Neural crest cell (in vitro differentiated cells): ENCODE measurements at places on chromosomes 16 and 17.

DNA sequence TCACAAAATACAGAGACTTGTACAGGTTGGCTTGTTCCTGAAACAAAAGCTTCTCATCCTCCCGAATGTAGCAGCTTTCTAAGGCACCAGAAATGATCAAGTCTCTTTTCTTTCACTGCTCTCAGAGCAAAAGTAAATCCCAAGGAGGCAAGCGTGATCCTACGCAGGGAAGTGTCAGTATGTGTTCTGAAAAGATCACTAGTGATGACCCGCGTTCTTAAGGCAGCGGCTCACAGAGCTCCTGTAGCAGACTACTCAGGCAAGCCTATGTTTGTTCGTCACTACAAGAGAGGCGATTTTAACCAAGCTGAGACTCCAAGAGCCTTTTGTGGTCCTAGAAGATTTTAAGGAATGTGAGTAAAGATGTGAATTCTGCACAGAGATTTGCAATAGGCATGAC is 34.5 kb downstream of the WIPI1 start:
- DNase-seq = no peak
- peaks cover 9% of the 10 kb centered on the region for H3K36me3 ChIP-seq
- peaks cover 4% of the 10 kb centered on the region for H3K4me1 ChIP-seq
- no peak overlapping the region for H3K4me3 ChIP-seq
- H3K27me3 ChIP-seq = no peaks in the 10 kb centered on the region
- no peak overlapping the region for H3K27ac ChIP-seq

- no peaks in the 10 kb centered on the region for H3K27me3 ChIP-seq
- peak overlapping the region; percentile 22 for H3K27ac ChIP-seq
- H3K4me3 ChIP-seq = no peak overlapping the region
- H3K4me1 ChIP-seq = no peaks in the 10 kb centered on the region
- no peak for DNase-seq
- H3K36me3 ChIP-seq = peaks cover 8% of the 10 kb centered on the region
These were observed 16.8 kb downstream of the MED13 start for GRCh38 chr17:62048262-62048661.

DNA sequence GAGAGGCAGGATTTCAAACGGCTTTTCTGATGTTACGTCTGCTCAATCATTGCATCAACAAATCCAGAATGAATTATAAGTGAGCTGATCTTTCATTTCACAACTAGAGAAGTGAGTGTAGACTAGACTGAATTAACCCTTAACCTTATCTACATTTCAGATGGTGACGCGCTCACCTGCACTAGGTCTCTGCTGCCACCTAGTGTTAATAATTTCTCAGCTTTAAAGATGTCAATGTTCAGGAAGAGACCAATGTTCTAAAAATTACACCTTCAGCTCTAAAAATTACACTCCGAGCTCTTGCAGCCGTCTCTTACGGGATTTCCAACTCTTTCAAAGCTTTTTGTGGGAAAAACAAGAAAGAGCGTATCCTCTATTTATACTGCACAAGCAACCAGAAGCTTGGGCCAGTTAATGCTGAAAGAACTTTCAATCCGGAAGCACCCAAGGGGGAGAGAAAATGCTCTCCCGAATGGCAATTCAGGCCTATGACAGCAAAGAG is 88.2 kb upstream of the FA2H start:
- H3K36me3 ChIP-seq = no peaks in the 10 kb centered on the region
- H3K27ac ChIP-seq = peak overlapping the region; percentile 16
- H3K4me3 ChIP-seq = no peak overlapping the region
- H3K27me3 ChIP-seq = no peaks in the 10 kb centered on the region

DNA sequence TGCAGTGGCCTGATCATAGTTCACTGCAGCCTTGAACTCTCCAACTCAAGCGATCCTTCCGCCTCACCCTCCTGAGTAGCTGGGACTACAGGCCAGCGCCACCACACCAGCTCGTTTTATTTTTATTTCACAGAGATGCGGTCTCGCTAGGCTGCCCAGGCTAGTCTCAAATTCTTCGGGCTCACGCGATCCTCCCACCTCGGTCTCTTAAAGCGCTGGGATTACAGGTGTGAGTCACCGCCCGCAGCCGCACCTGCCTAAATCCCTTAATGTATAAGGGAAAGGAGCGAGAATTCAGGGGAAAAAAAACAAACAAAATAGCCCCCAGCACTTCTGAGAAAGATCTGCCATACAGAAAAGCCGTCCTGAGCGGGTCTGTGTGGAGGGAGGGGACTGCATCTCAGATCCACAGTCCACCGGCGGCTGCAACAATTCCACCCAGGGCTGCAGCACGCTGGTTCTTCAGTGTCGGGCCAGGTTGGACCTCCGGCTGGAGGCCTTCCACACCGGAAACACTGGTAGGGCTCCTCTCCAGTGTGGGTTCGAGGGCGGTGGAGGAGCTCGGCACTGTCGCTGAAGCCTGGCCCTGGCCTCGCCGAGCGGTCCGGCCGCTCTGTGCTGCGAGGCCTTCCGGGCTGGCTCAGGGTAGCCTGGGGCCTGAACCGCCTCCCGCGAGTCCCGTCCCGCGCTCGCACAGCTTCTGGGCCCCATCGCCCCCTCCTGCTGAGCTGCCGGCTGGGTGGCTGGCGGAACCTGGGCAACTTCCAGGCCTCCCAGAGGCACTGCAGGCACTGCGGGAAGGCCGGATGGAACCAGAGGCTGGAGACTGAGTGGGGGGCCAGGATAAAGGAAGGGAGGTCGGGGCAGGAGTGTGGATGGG is 7.0 kb downstream of the ZNF843 start:
- no peaks in the 10 kb centered on the region for H3K36me3 ChIP-seq
- no peak overlapping the region for H3K4me3 ChIP-seq
- no peak overlapping the region for H3K27ac ChIP-seq
- DNase-seq = no peak

DNA sequence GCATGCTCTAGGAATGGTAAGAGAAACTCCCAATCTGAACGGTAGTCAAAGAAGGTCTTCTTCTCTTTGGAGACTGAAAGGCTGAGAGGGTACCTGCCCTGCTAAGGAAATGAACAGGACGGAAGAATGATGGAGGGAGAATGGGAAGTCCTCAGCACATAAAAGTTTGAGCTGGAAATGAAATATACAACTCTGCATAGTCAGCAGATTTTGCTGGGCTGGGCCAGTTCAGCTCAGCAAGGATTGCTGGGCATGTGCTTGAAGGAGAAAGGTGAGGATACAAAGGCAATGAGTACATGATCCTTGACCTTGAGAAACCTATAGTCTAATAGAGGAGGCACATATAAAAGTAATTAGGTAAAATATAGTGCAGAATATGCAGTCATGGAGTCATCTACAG is 669.3 kb downstream of the MAF start:
- no peak overlapping the region for H3K27ac ChIP-seq
- no peak overlapping the region for H3K4me3 ChIP-seq
- DNase-seq = no peak
- H3K27me3 ChIP-seq = no peaks in the 10 kb centered on the region

DNA sequence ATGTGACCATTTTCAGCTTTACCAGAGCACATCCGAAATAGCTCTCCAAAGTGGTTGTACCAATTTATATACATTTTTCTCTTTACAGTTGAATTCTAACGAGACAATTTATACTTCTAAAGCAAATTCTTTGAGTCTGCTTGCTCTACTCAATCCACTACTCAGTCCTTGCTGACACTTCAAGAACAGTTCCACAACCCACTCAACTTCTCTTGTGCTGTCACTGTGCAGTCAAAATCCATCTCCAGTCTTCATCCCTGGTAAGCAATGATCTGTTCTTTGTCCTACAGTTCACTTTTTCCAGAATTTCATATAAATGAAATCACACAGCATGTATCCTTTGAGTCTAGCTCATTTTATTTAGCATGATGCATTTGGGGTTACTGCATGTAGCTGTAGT is 30.6 kb downstream of the NETO2 start:
- no peak overlapping the region for H3K27ac ChIP-seq
- DNase-seq = no peak
- no peak overlapping the region for H3K4me3 ChIP-seq

- no peak overlapping the region for H3K27ac ChIP-seq
- H3K4me3 ChIP-seq = no peak overlapping the region
- no peaks in the 10 kb centered on the region for H3K4me1 ChIP-seq
- H3K36me3 ChIP-seq = no peaks in the 10 kb centered on the region
- peaks cover 3% of the 10 kb centered on the region for H3K27me3 ChIP-seq
- DNase-seq = no peak
These were observed 149.8 kb upstream of the HS3ST2 start for GRCh38 chr16:22664132-22664531.

DNA sequence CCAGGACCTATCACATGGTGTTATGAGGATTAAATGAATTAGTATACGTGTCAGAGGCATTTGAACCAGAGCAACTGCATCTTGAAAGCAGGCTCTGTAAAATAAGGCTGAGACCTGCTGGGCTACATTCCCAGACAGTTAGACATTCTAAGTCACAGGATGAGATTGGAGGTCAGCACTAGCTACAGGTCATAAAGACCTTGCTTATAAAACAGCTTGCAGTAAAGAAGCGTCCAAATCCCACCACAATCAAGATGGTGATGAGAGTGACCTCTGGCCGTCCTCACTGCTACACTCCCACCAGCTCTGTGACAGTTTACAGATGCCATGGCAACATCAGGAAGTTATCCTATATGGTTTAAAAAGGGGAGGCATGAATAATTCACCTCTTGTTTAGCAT is 71.8 kb downstream of the IRF8 start:
- no peak for DNase-seq
- H3K4me1 ChIP-seq = peaks cover 10% of the 10 kb centered on the region
- peaks cover 3% of the 10 kb centered on the region for H3K36me3 ChIP-seq
- H3K27me3 ChIP-seq = peaks cover 56% of the 10 kb centered on the region
- H3K4me3 ChIP-seq = no peak overlapping the region

DNA sequence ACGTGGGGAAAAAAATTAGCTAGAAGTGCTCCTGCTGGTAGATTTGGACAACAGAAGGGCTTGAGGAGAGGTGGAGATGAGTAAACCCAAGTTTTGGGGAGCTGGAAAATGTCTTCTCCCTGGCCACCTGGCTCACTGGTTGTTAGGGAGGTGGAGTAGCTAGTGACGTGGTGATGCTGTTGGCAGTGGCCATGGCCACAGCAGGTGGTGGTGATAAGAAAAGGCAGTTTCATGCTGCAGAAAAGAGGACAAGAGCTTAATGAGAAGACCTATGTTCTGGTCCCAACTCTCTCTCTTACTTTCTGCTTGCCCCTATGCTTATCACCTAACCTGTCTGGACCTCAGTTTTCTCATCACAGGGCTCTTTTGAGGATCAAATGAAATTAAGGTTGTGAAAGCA is 223.5 kb upstream of the N4BP1 start:
- H3K4me1 ChIP-seq = peaks cover 7% of the 10 kb centered on the region
- no peak overlapping the region for H3K4me3 ChIP-seq
- DNase-seq = no peak
- H3K27ac ChIP-seq = no peak overlapping the region
- H3K36me3 ChIP-seq = no peaks in the 10 kb centered on the region

- H3K27me3 ChIP-seq = no peaks in the 10 kb centered on the region
- no peak for DNase-seq
- peaks cover 12% of the 10 kb centered on the region for H3K4me1 ChIP-seq
- H3K27ac ChIP-seq = no peak overlapping the region
- peak overlapping the region; percentile 26 for H3K4me3 ChIP-seq
These were observed 4.7 kb upstream of the FLCN start for GRCh38 chr17:17241656-17242055.

GRCh38 chr17:427327-427726 is 74.7 kb upstream of the RPH3AL start:
- H3K27ac ChIP-seq = peak overlapping the region; percentile 27
- no peaks in the 10 kb centered on the region for H3K36me3 ChIP-seq
- no peaks in the 10 kb centered on the region for H3K27me3 ChIP-seq
- no peak for DNase-seq

GRCh38 chr17:50093246-50093645 is 1.9 kb upstream of the PDK2 start:
- no peak for DNase-seq
- H3K27me3 ChIP-seq = no peaks in the 10 kb centered on the region
- peaks cover 21% of the 10 kb centered on the region for H3K4me1 ChIP-seq
- no peak overlapping the region for H3K27ac ChIP-seq
- peak overlapping the region; percentile 93 for H3K4me3 ChIP-seq

DNA sequence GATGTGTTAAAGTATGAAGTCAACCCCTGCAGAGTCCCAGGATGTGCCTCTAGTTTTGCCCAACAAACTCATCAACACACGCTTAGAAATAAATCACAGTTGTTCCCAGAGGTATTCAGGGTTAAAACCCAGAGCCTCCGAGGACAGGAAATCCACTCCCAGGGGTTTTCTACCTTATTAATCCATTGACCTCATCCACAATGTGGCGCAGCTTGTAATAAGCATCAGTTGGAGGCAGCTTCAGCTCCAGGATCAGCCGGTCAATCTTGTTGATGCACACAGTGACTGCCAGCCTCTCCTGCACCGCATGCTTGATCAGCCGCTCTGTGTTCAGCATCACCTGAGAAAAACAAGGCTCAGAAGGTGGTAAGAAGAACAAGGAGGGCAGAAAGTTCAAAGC is 23.5 kb downstream of the EFTUD2 start:
- DNase-seq = no peak
- peaks cover 14% of the 10 kb centered on the region for H3K36me3 ChIP-seq
- no peaks in the 10 kb centered on the region for H3K27me3 ChIP-seq
- H3K4me1 ChIP-seq = no peaks in the 10 kb centered on the region
- no peak overlapping the region for H3K27ac ChIP-seq
- no peak overlapping the region for H3K4me3 ChIP-seq

- H3K27ac ChIP-seq = no peak overlapping the region
- H3K4me3 ChIP-seq = no peak overlapping the region
- H3K36me3 ChIP-seq = peaks cover 6% of the 10 kb centered on the region
- peaks cover 18% of the 10 kb centered on the region for H3K4me1 ChIP-seq
These were observed 74.1 kb downstream of the WWP2 start for GRCh38 chr16:69836257-69836656.

- H3K4me3 ChIP-seq = no peak overlapping the region
- H3K27me3 ChIP-seq = peaks cover 16% of the 10 kb centered on the region
- H3K4me1 ChIP-seq = no peaks in the 10 kb centered on the region
- H3K27ac ChIP-seq = no peak overlapping the region
- H3K36me3 ChIP-seq = no peaks in the 10 kb centered on the region
These were observed 692.9 kb upstream of the EEF2KMT start for GRCh38 chr16:5790512-5790911.

GRCh38 chr17:57357830-57358430 is 101.6 kb downstream of the MSI2 start:
- DNase-seq = no peak
- peaks cover 12% of the 10 kb centered on the region for H3K36me3 ChIP-seq
- H3K4me3 ChIP-seq = no peak overlapping the region
- peak overlapping the region; percentile 87 for H3K27ac ChIP-seq
- H3K27me3 ChIP-seq = no peaks in the 10 kb centered on the region

DNA sequence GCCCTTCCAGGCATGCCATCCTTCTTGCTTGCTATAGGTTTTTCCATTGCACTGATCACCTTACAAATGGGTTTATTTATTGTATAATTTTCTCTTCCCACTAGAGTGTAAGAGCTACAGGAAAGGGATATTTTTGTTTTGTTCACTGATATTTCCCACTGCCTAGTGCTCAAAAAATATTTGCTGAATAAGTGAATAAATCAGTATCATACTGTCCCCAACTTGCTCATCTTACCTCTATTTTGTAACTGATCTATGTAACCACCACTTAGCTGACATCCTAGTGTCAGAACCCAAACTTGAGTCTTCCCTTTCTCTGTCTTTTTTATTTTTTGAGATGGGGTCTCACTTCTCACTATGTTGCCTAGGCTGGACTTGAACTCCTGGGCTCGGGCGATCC is 87.6 kb upstream of the TBC1D3K start:
- H3K4me1 ChIP-seq = peaks cover 6% of the 10 kb centered on the region
- H3K4me3 ChIP-seq = no peak overlapping the region
- no peaks in the 10 kb centered on the region for H3K36me3 ChIP-seq
- H3K27me3 ChIP-seq = peaks cover 11% of the 10 kb centered on the region

- no peaks in the 10 kb centered on the region for H3K36me3 ChIP-seq
- H3K4me1 ChIP-seq = peaks cover 1% of the 10 kb centered on the region
- no peaks in the 10 kb centered on the region for H3K27me3 ChIP-seq
- H3K4me3 ChIP-seq = no peak overlapping the region
These were observed 22.2 kb upstream of the AKAP1 start for GRCh38 chr17:57062865-57063264.
